Naive thymus-derived CD8-positive, alpha-beta T cell (primary cell): ENCODE measurements at places on chromosomes 1 and 21.

- no peak for DNase-seq
Observed at GRCh38 chr1:46133181-46133658, 791 bp upstream of the PIK3R3 start.

DNA sequence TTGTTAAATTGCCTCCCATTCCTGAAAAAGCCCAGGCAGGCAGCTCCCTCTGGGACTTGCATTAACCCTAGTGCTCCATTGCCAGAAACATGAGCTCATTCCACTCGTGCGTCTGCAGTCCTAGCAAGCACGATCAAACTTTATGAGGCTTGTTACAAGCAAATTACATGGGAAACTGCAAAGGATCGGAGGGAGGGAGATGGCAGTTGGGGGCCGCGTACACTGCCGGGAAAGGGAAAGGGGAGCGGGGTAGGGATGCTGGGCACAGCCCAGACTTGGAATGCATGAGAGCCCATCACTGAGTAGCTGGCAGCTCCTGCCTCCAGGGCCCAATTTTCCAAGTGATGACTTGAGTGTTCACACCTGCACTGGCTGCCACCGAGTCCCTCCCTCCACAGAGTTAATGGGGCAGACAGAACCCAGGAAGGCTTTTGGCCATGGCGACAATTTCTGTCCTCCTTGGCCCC, 169.9 kb downstream of the BRINP2 start:
- no peak for DNase-seq

DNA sequence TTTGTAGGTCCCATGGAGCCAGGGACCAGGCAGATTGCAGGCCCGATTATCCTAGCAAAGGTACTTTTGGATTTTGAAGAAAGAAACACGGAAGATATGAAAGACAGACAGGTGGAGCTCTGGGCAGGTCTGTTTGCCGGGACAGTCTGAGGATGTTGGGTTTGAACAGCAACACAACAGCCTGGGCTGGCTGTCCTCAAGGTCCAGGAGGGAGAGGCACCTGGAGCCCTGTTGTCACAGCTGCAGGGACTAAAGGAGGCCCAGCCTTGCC, 14.6 kb downstream of the H6PD start:
- DNase-seq = no peak

DNA sequence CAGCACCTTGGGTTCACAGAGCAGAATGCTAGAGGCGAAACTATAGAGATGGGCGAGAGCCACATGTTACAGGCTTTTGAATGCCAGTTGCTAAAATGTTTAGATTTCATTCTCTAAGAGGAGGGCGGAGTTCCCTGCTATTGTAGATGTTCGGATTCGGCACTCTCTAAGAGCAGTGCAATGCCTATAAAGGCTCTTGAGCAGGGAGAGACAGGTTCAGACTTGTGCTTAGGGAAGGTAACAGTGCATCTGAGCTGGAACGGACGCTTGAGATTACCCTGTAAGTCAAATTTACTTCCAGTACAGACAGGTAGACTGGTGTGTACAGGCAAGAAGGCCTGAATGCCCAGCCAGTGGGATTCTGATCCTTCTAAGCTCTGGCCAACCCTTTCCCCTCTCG, 15.3 kb downstream of the LURAP1 start:
- no peak for DNase-seq

GRCh38 chr1:81314513-81315233, 486.1 kb upstream of the ADGRL2 start:
- no peak for DNase-seq

DNA sequence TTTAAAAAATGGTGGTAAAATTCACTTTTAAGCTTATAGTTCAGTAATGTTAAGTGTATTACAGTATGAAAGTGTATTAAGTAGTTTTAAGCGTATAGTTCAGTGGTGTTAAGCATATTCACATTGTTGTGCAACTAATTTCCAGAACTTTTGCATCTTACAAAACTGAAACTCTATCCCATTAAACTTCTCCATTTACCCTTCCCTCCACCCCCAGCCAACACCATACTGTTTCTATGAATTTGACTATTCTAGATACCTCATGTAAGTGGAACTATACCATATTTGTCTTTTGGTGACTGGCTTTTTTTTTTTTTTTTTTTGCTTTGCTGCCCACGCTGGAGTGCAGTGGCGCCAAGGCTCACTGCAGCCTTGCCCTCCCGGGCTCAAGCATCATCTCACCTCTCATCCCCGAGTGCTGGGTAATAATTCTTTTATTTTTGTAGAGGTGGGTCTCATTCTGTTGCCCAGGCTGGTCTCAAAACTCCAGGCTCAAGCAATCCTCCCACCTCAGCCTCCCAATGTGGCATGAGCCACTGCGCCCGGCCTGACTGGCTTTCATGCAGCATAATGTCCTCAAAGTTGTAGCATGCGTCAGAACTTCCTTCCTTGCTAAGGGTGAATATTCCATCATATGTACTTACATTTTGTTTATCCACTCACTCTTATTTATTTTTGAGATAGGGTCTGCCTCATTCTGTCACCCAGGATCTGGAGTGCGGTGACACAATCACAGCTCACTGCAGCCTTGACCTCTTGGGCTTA, 45.1 kb upstream of the BMP8B start:
- DNase-seq = no peak

DNA sequence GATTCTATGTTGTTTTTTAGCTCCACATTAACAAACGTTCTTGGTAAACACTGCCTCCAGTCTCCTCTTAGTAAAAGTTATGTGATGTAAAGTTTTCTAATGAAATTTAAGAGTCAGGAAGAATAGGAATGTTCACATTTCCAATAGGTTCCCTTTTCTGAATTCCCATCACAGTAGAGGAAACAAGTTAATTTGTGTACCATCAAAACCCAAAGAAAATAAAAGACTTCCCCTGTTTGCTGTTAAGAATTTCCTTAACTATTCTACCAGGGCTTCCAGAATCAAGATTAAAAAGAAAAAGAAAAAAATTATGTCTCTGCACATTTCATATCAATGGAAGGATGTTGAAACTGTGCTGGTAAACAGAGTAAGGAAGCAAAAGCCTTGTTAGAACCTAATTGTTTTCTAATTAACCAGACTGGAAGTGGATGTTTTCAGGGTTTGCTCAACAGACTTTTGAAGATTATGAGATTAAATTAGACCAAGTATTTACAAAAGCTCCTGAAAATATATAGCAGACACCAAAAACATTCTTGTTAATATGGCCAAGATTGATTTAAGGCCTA, 43.4 kb upstream of the PALMD start:
- DNase-seq = no peak

DNA sequence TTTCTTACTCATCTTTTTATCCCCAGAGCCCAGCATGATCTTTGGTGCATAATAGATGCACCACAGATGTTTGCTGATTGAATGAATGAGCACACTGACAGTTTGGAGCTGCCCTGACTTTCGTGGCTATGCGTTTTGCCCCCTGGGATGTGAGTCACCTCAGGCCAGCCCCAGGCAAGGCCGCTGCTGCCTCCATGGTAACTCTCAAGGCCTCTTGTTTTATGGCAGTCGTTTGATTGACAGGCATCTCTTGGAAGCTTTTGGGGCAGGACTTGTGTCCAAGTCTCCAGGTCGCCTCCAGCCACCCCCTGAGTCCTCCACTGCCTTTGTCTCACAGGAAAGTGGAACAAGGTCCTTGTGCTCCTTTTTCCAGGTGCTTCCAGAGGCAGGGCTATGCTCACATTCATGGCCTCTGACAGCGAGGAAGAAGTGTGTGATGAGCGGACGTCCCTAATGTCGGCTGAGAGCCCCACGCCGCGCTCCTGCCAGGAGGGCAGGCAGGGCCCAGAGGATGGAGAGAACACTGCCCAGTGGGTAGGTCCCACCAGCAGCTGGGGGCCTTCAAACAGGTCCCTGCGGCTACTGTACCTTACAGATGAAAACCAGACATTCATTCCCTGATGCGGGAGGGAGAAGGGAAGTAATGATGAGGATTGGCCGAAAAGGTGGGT, 11.2 kb downstream of the PSEN2 start:
- no peak for DNase-seq

- DNase-seq = no peak
Observed at GRCh38 chr1:169570172-169570574, 16.1 kb downstream of the F5 start.

- DNase-seq = no peak
Observed at GRCh38 chr1:220123889-220124288, 30.0 kb downstream of the IARS2 start.

DNA sequence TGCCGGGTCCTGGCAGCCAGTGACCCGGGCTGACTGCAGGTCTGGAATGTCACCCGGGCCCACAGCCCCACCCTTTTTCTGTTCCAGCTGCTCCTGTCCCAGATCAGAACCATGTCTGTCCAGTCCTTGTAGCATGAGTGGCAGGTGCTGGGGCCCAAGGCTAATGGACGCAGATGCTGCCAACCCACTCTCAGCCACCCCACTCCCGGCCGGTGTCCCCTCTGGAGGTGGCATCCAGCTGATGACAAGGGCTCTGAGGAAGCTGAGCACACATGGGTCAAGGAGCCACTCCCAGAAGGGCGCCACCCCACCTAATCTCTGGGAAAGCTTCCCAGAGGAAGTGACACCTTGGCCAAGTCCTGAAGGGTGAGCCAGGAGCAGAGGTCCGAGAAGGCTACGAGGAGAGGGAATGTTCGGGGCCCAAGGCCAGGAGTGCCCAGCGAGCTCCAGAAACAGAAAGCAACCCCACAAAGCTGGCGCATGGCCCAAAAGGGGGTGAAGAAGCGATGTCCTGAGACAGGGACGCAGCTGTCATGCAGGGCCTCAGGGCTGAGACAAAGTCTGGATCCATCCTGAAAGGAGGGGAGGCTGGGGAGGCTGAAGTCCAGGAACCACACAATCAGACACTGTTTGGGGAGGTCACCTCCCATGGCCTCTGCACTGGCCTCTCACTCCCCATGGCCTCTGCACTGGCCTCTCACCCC, 39.5 kb downstream of the ACOT7 start:
- DNase-seq = no peak
